ENCODE measurements at places on chromosomes 13 and 19.

- no peak for DNase-seq
These were observed 80.4 kb downstream of the DLEU7 start for GRCh38 chr13:50762969-50763567.

DNA sequence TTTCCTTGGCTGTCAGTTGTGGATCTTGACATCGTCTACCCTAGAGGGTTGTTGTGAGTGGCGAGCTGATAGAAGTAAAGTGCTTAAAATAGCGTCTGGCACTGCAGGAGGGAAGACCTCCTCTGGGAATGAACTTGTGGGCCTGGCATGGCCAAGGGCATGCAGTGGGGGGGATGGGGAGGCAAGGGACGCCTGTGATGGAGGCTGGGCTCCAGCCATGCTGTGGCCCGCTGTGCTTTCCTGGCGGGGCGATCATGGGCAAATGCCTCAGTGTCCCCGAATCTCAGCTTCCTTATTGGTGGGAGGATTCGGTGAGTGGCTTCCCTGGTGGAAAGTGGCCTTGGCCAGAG lies 10.7 kb downstream of the CARM1 start:
- DNase-seq, result no peak

DNA sequence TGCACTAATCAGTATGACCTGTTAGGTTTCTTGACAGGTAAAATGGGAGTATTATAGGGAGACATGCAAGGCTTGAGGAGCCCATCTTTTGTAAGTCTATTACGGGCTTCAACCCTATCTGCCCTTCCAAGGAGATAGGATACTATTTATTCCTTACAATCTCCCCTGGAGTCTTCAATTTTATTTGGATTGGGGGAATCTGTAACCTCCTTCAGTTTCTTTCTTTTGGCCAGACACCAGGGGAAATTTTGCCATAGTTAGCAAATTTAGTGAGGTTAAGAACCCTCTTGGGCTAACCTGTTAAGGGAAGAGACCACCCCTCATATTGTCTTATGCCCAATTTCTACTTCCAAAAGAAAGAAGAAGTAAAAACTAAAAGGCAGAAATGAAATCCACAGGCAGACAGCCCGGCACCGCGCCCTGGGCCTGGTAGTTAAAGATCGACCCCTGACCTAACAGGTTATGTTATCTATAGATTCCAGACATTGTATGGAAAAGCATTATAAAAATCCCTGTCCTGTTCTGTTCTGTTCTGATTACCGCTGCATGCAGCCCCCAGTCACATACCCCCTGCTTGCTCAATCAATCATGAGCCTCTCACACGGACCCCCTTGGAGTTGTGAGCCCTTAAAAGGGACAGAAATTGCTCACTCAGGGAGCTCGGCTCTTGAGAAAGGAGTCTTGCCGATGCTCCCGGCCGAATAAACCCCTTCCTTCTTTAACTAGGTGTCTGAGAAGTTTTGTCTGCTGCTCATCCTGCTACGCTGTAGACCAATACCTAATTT lies 39.6 kb upstream of the CD177 start:
- peak; percentile 86 for DNase-seq

DNA sequence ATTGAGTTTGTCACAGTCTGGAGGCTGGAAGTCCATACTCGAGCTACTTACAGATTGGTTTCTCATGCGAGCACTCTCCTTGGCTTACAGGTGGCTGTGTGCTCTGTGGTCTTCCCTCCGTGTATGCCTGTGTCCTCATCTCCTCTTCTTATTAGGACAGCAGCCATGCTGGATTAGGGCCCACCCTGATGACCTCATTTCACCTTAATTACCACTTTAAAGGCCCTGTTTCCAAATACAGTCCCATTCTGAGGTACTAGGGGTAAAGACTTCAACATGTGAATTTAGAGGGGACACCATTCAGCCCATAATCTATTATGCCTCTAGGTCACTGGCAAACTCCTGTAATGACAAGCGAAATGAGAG lies 40.6 kb downstream of the SHISA2 start:
- no peak for DNase-seq

- DNase-seq, result no peak
These were observed 525.8 kb downstream of the MYO16 start for GRCh38 chr13:109154966-109155761.

- no peak for DNase-seq
These were observed 20.2 kb downstream of the KCNC3 start for GRCh38 chr19:50308991-50309390.

DNA sequence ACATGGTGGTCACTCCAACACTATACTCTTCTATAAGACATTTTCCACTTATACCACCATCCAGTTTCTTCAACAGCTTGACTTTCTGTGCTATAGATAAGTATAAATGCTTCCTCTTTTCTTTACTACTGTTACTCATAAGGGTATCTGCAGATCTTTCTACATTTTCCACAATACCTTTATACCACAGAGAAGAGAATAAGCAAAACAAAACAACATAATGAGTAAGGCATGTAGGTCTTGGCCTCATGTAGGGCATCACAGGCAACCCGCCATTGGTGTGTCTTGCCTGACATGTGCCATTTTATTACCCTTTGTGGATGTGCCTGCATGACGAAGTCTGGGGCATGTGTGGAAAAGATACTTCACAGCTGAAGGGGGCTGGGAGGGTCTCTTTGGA lies 265.3 kb upstream of the STARD13 start:
- DNase-seq, result no peak

- no peak for DNase-seq
These were observed 30.4 kb downstream of the NLRP11 start for GRCh38 chr19:55801416-55801815.

GRCh38 chr19:49677901-49678674 lies 1.0 kb downstream of the PRMT1 start:
- peak; percentile 85 for DNase-seq

Data from cerebellar cortex (tissue), 1 donor.